ENCODE measurements at places on chromosomes 7 and 10.

DNA sequence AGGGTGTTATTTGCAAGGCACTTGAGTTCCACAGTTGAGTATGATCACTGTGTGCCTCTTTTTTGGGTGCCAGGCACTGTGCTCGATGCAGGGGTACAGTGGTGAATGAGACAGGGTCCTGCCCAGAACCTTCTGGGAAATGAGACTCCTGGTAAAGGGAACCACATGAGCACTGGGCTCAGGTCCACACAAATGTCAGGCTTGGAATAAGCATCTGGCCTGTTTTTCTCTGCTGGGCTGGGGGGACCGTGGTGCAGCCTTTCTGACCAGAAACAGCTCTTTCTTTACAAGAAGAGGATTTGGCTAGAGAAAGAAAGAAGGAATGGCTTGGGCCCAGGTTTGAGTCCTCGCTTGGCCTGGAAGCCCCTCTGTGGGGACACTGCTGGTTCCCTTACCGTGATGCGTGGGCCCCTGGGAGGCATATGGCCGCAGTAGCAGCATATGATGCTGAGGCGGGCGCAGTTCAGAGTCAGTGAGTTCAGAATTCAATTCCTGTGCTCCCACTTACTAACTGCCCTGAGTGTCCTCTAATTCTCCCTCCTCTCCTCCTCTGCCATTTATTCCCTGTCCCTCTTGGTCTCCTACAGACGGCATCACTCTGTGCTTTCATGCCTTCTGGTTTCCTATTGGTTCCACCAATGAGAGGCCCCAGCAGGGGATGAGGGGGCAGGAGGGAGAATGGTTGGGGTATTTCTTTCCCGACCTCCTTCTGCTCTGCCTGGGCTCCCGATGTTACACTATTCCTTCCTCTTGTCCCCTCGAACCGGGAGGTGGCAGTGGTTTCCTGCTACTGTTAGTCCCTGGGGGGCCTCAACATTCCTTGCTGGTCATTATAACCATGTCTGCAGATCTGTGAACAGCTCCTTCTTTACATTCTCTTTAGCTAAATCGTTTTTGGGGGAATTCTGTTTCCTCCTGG is 9.6 kb upstream of the KCP start:
- DNase-seq = no peak

GRCh38 chr7:48416327-48416908 is 245.2 kb downstream of the ABCA13 start:
- no peak for DNase-seq

GRCh38 chr7:152949253-152949652 is 189.7 kb downstream of the ACTR3B start:
- DNase-seq = no peak

- no peak for DNase-seq
These were observed 200.0 kb upstream of the AGK start for GRCh38 chr7:141351175-141351574.

GRCh38 chr10:75718991-75719390 is 287.6 kb downstream of the LRMDA start:
- peak; percentile 57 for DNase-seq

- DNase-seq = peak; percentile 12
These were observed 82.6 kb upstream of the PRKG1 start for GRCh38 chr10:50991456-50992355.

DNA sequence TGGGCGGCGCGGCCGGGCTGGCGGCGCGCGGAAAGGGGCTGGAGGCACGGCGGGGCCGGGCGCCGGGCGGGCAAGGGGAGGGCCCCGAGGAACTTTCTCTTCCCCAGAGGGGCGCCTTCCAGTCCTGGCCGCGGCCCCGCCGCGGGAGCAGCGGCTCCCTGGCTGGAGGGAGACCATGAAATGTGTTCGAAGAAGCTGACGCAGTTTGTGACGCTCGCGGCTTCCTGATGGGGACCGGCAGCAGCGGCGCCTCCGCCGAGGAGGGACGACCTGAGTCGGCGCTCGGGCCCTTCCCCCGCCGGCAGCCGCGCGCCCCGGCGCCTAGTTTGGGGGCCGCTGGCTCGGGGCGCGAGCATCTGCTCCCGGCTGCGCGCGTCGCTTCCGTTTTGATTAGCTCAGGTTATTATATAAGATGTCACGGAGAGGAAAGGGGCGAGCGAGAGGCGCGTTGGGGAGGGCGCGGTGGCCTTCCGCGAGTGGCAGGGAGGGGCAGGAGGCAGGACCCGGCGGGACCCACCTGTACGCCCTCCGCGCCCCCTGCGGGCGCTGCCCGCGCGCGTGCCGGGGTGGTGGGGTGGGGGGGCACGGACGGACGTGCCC is 57.1 kb upstream of the PCGF5 start:
- DNase-seq = peak; percentile 74

- no peak for DNase-seq
These were observed 20.3 kb upstream of the BNIP3 start for GRCh38 chr10:132002004-132002403.

DNA sequence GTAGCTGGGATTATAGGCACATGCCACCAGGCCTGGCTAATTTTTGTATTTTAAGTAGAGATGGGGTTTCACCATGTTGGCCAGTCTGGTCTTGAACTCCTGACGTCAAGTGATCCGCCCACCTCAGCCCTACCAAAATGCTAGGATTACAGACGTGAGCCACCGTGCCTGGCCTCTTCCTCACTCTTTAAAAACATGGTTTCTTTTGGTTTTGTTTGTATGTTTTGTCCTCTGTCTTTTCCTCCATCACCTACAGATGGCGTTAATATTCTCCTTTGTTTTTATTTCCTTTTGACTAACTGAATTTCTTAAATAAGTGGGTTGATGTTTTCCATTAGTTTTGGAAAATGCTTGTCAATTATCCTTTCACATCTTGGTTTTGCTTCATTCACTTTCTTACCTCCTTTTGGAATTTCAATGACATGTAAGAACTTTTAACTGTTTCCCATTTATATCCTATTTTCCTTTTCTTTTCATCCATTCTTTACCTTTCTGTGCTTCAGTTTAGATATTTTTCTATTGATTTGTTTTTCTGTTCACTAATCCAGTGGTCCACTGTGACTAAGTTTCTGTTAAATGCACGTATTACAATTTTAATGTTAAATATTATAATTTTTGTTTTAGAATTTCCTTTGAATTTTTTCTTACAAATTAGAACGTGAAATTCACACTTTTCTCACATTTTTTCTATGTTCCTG is 104.1 kb downstream of the ZNF467 start:
- peak; percentile 11 for DNase-seq

- DNase-seq = peak; percentile 56
These were observed 39.5 kb downstream of the LBX1 start for GRCh38 chr10:101189461-101190401.

DNA sequence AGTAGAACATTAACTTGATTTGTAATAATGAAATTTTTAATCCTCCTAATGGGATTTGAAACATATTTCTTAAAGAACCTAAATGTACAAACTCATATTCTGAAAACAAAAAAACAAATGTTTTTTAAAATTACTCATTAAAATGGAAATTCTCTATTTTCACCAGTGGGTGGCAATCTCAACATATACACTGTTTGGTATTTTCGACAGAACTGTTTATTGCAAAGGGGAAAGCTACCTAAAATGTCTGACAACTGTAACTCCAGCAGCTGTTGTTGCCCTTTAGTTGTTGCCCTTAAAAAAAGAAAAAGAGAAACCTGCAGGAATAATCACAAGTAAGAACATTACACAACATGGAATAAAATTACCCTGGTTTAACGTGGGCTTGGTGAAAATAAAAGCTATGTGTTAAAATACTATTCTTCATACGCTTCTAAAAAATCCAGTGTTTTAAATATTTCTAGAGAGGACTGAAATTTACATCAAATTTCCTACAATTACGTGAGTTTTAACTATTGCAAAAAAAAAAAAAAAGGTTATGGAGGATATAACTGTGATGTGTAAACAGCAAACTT is 54.5 kb downstream of the COL1A2 start:
- DNase-seq = peak; percentile 32

GRCh38 chr7:150463461-150463860 is 13.0 kb downstream of the GIMAP8 start:
- no peak for DNase-seq

- no peak for DNase-seq
These were observed 28.8 kb upstream of the DIP2C start for GRCh38 chr10:718143-718700.

- no peak for DNase-seq
These were observed 310.2 kb downstream of the FGFR2 start for GRCh38 chr10:121288011-121288410.

DNA sequence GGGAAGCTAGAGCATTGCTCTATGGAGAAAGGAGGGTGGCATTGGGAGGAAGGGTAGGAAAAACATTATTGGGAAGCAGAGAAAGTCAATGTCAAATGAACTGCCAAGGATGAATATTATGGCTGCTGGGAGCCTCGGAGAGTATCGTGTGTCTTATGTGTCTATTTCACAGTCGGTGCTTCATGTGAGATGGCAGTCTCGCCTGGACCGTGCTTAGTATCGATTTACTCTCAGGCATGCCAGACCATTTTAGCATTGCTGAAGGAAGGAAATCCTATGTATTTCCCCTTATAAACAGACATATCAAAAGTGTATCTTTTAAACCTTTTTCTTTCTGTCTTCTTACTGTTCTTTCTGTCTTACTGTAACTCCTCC is 612.6 kb downstream of the AUTS2 start:
- DNase-seq = no peak

- no peak for DNase-seq
These were observed 70.1 kb upstream of the TFEC start for GRCh38 chr7:116100626-116101025.

GRCh38 chr10:69180525-69181204 is 631 bp downstream of the SUPV3L1 start:
- no peak for DNase-seq

DNA sequence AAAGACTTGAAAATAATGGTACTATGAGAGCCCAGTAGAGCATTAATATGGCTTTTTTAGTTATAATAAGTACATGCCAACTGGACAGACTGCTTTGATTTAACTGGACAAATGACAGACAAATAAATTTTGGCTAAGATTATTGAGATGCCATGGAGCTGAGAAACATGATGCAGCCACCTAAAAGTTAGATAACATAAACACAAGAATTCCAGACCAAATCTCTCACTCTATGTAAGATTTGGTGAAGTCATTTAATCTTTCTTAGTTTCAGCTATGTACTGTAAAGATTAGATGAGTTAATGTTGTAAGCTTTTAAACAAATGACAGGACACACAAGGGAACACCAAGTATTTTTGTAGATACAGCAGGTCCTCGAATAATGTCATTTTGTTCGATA is 118.2 kb downstream of the CACNA2D1 start:
- no peak for DNase-seq

DNA sequence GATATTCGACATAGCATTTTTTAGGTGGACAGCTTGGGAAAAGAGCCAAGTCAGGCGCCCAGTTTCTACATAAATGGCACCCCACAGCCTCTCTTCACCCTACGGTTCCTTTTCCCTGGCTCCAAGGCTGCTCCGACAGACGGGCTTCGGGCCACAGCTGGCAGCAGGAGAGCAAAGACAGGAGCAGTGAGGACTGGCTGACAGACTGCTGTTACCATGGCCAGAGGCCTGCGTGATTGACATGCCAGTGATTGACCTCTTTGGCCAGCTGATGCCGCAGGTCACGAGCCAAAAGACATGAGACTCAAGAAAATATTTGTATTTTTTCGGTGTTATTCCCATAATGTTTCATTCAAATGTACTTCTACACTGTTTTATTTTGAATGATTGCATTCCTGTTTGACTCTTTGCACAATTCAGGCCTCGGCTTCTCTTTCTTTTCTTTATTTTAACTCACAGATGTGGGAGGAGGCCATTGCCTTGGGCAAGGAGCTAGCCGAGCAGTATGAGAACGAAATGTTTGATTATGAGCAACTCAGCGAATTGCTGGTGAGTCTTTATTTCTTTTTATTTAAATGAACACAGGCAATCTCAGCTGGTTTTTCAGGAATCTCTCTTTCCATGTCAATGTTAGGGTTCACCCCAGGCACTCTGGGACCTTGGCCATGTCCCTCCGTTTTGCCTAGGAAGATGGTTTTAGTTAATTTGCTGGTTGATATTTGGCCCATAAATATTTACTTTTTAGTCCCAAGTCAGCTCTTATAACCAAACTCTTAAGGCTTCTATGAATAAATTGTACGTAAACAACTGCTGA is 146.3 kb upstream of the NPS start:
- no peak for DNase-seq

- no peak for DNase-seq
These were observed 25.1 kb downstream of the RAB18 start for GRCh38 chr10:27529010-27529783.

DNA sequence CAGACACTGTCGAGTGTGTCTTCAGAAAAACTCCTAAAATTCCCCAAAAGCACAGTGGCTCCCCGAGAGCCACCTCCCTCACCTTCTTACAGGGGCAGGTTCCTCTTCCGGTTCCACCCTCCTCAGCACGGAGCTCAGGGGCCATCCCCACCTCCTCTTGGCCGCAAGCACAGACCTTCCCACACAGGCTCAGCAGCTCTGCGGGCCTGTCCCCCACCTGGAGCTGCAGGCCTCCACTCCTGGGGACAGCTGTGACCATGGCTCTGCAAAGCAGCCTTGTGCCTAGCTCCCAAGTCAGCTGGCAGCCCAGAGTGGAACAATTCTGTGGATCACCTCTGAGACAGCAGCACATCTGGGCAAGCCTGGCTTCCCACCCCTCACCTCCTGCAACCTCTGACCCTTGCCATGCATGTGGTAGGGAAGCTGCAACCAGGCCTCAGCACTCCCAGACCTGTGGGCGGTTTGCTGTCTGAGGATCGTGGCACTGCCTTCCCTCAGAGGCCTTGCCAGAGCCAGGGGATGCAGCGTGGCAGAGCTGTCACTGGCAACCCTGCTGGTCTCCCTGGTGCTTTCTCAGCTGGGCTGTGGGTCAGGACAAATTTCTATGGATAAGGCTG is 79.7 kb downstream of the ALOX5 start:
- no peak for DNase-seq

DNA sequence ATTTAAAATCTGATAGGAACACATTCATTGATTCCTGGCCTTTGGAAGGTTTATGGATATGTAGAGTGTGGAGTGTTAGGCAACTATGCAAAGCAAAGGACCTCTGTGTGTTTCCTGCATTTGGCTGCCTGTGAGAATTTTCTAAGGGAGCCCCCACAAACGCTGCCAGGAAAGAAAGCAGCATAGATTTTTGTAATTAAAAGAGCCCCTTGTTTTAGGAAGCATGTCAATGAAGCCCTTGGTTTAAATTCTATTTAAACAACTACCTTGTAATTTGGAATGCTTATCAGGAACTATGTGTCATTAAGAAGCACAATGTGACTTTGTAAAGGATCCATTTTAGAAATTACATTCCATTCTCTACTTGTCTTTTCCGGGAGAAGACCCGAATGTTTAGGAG is 742.5 kb downstream of the NXPH1 start:
- DNase-seq = no peak

- DNase-seq = no peak
These were observed 184.5 kb upstream of the NFE2L3 start for GRCh38 chr7:25967278-25968204.

- no peak for DNase-seq
These were observed 338.6 kb upstream of the VWC2 start for GRCh38 chr7:49434846-49435245.

- no peak for DNase-seq
These were observed 53.9 kb downstream of the VCL start for GRCh38 chr10:74051736-74052342.

DNA sequence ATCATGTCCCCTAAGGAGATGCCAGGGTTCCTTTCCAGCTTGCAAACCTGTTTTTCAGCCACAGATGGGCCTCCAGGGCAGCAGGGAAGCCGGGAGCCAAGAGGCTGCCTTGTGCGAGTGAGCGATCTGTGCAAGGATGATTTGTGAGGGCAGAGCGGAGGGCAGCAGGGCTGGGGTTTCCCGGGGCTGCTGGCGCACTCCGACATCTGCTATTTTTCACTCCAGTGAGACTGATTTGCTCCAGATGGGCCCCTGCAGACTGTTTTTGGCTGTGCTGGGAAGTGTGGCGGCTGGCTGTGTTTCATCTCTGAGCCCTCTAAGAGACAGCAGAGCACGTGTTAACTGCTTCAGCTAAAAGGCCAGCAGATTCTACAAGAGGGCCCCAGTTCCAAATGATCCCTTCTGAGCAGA is 466.2 kb downstream of the TYW1 start:
- DNase-seq = no peak
